ENCODE measurements at places on chromosomes 13 and 19. TPM values are rescaled to one million over a fixed set of nuclear protein-coding genes. Genes with fewer than 3 reads are reported as not detected.
A peak's percentile ranks its signal among the peaks of the same experiment; 100 is the strongest.

CNMD gene
- total RNA-seq: not detected

BCL2L12 gene
- total RNA-seq: 9.9 TPM

RELB gene
- total RNA-seq: 20.2 TPM

LILRA1 gene
- total RNA-seq: 2.0 TPM

CLEC11A gene
- total RNA-seq: 28.7 TPM

DNA sequence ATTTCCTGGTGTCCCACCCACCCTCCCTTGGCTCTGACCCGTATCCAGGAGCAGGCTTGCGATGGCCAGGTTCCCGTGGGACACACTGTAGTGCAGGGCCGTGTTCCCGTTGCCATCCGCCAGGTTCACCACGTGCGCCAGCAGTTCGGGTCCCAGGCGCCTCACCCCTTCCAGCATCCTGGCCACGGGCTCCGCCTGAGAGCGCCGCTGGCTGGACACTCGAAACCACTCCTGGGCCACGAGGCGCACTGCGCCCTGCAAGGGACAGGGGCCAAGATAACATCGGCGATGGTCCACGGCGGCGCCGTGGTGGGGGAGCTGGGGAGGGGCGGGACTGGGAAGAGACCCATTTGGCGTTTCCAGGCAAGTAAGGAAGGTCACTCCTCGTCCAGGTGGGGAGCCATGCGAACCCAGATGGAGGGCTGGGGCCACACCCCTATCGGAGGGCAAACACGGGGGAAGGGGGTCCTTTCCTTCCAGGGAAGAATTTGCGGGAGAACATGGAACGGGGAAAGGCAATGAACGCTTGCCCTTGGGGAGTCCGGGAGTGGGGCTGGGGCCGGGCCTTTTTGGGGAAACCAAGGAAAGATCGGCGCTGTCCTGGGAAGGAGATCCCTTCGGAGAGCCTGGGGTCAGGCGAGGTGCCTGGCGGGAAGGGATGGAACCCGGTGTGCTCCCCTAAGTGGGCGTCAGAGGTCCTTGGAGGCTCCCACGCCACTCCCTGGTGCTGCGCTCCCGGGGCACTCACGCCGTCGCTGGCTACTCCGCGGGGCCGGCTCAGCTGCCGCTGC lies 9.9 kb downstream of the KANK3 start:
- H3K36me3 ChIP-seq: no peaks in the 10 kb centered on the region
- H3K4me3 ChIP-seq: no peak overlapping the region
- no peaks in the 10 kb centered on the region for H3K27me3 ChIP-seq

- H3K27me3 ChIP-seq: no peaks in the 10 kb centered on the region
- peak; percentile 96 for DNase-seq
- H3K27ac ChIP-seq: peak overlapping the region; percentile 65
- H3K36me3 ChIP-seq: no peaks in the 10 kb centered on the region
These were observed 3.2 kb downstream of the EPOR start for GRCh38 chr19:11380653-11381537.

DNA sequence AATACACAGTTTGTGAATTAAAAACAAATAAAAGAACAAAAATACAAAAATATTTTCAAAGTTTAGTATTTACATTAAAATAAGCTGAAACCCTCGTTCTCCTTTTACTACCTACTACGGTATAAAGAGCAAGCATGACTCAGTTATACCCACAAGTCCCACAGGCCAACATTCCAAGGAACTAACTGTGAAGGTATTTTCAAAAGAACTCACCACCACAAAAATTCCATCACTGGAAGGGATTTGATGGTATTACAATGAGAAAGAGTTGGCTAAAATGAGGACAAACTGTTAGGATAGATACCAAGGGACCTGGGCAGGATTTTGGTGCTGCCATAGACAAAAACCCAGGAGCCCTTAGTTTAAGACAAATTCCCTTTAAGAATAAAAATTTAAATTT lies 122.7 kb downstream of the TBC1D4 start:
- H3K27me3 ChIP-seq: no peaks in the 10 kb centered on the region
- no peak overlapping the region for H3K27ac ChIP-seq
- H3K36me3 ChIP-seq: no peaks in the 10 kb centered on the region
- H3K4me1 ChIP-seq: no peaks in the 10 kb centered on the region
- no peak for DNase-seq
- no peak overlapping the region for H3K4me3 ChIP-seq

GRCh38 chr13:80666782-80667552 lies 326.0 kb upstream of the SPRY2 start:
- no peaks in the 10 kb centered on the region for H3K36me3 ChIP-seq
- no peaks in the 10 kb centered on the region for H3K4me1 ChIP-seq
- H3K27ac ChIP-seq: no peak overlapping the region
- H3K4me3 ChIP-seq: no peak overlapping the region
- DNase-seq: no peak
- H3K27me3 ChIP-seq: no peaks in the 10 kb centered on the region

GRCh38 chr19:31171936-31172335 lies 177.3 kb downstream of the TSHZ3 start:
- no peaks in the 10 kb centered on the region for H3K36me3 ChIP-seq
- no peaks in the 10 kb centered on the region for H3K4me1 ChIP-seq
- no peaks in the 10 kb centered on the region for H3K27me3 ChIP-seq

DNA sequence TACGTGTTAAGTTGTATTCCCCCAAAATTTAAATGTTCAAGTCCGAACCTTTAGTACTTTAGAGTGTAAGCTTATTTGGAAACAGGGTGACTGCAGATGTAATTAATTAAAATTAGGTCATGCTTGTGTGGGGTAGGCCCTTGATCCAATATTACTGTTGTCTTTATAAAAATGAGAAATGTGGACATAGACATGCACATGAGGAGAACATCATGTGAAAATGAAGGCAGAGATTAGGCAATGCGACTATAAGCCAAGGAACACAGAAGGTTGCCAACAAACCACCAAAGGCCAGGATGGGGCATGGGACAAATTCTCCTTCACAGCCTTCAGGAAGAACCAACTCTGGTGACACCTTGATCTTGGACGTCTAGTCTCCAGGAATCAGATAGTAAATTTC lies 1698.4 kb upstream of the SLC10A2 start:
- no peak overlapping the region for H3K4me3 ChIP-seq
- DNase-seq: no peak

GRCh38 chr13:102405499-102406100 lies 3.8 kb upstream of the FGF14 start:
- no peak overlapping the region for H3K27ac ChIP-seq
- H3K27me3 ChIP-seq: no peaks in the 10 kb centered on the region
- H3K4me3 ChIP-seq: no peak overlapping the region
- DNase-seq: no peak

GRCh38 chr13:78649997-78650716 lies 8.8 kb downstream of the OBI1 start:
- H3K27ac ChIP-seq: no peak overlapping the region

GRCh38 chr13:42384265-42384664 lies 112.3 kb downstream of the AKAP11 start:
- H3K27ac ChIP-seq: no peak overlapping the region
- H3K4me3 ChIP-seq: no peak overlapping the region
- H3K36me3 ChIP-seq: no peaks in the 10 kb centered on the region

- H3K4me3 ChIP-seq: no peak overlapping the region
- H3K27ac ChIP-seq: no peak overlapping the region
- no peaks in the 10 kb centered on the region for H3K4me1 ChIP-seq
These were observed 144.5 kb downstream of the RGCC start for GRCh38 chr13:41601718-41602445.

GRCh38 chr13:52615812-52616211 lies 26.4 kb upstream of the HNRNPA1L2 start:
- H3K27me3 ChIP-seq: no peaks in the 10 kb centered on the region
- no peak overlapping the region for H3K27ac ChIP-seq

- H3K4me1 ChIP-seq: no peaks in the 10 kb centered on the region
- H3K4me3 ChIP-seq: no peak overlapping the region
- H3K36me3 ChIP-seq: no peaks in the 10 kb centered on the region
- H3K27ac ChIP-seq: no peak overlapping the region
- no peak for DNase-seq
These were observed 32.3 kb downstream of the WASF3 start for GRCh38 chr13:26589754-26590153.

GRCh38 chr19:48455171-48455907 lies at the start of gene KCNJ14:
Gene KCNJ14 (plus strand): TSS chr19:48455574. CDS start chr19:48461725, 6,151 bp downstream.
- no peak within 1 kb of the TSS for H3K27ac ChIP-seq
- DNase-seq: no peak
- H3K36me3 ChIP-seq: no peaks in the 10 kb centered on the region
- H3K4me1 ChIP-seq: no peaks in the 10 kb centered on the region
- H3K4me3 ChIP-seq: no peak within 1 kb of the TSS

Measured in aorta (tissue), 5 donors.